Stimulated activated CD4-positive, alpha-beta T cell treated with anti-CD3 and anti-CD28 coated beads, Interleukin-4, amount 100 ng/mL, for 4 hours (primary cell): ENCODE measurements at places on chromosomes 16 and 17.

DNA sequence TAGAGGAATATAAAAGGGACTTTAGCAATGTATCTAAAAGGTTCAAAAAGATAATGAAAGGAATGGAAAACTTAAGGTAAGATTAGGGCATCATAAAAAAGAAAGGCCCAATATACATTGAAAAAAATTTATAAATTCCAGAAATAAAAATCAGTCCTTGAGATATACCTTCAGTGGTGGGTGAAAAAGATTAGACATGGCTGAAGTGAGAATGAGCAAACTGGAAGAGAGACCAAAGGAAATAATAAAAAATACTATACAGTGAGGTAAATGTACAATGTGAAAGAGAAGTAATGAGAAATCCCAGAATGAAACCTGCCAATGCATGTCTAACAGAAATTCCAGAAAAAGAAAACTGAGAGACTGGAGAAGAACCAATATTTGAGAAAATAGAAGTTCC lies 42.9 kb upstream of the PMFBP1 start:
- DNase-seq = no peak

GRCh38 chr17:55576237-55576995 lies 65.2 kb upstream of the SMIM36 start:
- DNase-seq = no peak

- DNase-seq = no peak
Observed at GRCh38 chr17:50303051-50303450, 28.8 kb downstream of the TMEM92 start.

GRCh38 chr16:29028457-29029167 lies 43.8 kb downstream of the LAT start:
- DNase-seq = no peak

GRCh38 chr17:6278376-6278775 lies 156.5 kb downstream of the AIPL1 start:
- DNase-seq = no peak

- no peak for DNase-seq
Observed at GRCh38 chr16:14452066-14452465, 178.0 kb downstream of the PARN start.

GRCh38 chr17:17181666-17182597 lies 24.2 kb downstream of the PLD6 start:
- DNase-seq = no peak

- no peak for DNase-seq
Observed at GRCh38 chr17:68820825-68821481, 134.2 kb downstream of the ABCA8 start.

- no peak for DNase-seq
Observed at GRCh38 chr16:72922714-72923113, 125.2 kb downstream of the ZFHX3 start.

DNA sequence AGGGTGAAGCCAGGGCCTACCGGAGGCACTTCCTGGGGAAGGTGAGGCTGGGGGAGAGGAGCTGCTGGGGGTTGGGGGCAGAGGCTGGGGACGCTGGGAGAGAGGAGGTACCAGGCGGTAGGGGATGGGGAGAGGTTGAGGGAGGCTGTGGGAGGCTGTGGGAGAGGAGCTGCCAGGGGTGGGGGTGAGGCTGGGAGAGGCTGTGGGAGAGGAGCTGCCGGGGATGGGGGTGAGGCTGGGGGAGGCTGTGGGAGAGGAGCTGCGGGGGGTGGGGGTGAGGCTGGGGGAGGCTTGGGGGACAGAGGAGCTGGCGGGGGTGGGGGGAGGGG lies 99.4 kb downstream of the OR1D5 start:
- DNase-seq = no peak

- DNase-seq = no peak
Observed at GRCh38 chr17:45703806-45704205, 80.3 kb upstream of the CRHR1 start.

GRCh38 chr16:69399361-69399760 lies 13.6 kb upstream of the TERF2 start:
- no peak for DNase-seq

GRCh38 chr16:70493802-70494201 lies 29.6 kb downstream of the COG4 start:
- no peak for DNase-seq

GRCh38 chr16:25257470-25257955 lies at the start of gene ZKSCAN2:
ZKSCAN2 (minus strand) TSS chr16:25257845; CDS start chr16:25257127, 718 bp downstream.
- DNase-seq = peak; percentile 77

- DNase-seq = no peak
Observed at GRCh38 chr17:2044263-2044894, 2.6 kb downstream of the OVCA2 start.

- no peak for DNase-seq
Observed at GRCh38 chr17:49498029-49498615, 3.0 kb downstream of the NGFR start.

DNA sequence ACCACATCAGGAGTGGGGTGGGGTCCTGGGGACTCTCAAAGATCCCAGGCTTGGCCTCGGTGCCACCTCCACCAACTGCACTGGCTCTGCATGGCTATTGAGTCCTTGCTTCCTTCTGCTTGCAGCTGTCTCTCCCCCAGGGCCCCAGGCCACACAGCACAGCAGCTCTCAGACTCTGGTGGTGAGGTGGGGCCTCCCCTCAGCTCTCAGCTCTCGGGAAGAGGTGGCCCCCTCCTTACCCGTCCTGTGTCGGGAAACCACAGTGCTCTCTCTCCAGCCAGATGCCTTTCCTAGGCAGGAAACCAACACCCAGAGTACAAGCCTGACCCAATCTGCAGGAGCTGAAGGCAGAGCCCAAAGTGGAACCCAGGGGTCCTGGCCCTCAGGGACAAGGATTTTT lies 18.5 kb downstream of the SRCIN1 start:
- no peak for DNase-seq

DNA sequence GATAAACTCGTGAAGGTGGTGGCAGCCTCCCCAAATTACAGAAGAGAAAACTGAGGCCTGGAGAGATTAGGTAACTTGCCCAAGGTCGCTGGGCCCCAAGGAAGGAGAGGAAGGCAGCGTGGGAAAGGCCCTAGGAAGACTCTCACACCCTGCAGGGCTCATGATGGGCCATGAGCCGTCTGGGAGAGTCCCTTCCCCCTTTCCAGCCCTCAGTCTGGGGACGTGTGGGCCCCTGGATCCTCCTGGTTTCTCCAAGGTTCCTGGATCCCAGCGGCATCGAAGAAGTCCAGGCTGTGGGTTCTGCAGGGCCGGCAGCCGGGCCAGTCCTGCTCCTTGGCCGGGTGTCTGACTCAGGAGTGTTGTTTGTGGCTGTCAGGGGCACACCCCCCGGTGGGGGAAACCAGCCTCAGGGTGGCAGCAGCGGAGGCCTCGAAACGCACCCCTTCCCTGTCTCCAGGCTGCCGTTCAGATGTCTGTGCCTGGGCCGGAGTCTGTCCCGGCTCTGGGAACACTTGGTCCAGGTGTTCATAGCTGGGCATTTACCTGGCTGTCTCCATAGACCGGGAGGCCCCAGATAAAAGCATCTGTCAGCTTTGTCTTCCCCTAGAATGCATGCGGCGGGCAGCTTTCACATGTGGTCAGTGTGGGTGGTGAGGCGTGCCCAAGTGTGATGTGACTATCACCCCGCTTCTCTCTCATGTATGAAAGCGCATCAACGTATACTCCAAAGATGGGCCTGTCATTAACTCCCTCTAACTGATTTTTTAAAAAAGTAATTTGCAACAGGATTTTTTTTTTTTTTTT lies 3.7 kb upstream of the RAP1GAP2 start:
- DNase-seq = peak; percentile 27

DNA sequence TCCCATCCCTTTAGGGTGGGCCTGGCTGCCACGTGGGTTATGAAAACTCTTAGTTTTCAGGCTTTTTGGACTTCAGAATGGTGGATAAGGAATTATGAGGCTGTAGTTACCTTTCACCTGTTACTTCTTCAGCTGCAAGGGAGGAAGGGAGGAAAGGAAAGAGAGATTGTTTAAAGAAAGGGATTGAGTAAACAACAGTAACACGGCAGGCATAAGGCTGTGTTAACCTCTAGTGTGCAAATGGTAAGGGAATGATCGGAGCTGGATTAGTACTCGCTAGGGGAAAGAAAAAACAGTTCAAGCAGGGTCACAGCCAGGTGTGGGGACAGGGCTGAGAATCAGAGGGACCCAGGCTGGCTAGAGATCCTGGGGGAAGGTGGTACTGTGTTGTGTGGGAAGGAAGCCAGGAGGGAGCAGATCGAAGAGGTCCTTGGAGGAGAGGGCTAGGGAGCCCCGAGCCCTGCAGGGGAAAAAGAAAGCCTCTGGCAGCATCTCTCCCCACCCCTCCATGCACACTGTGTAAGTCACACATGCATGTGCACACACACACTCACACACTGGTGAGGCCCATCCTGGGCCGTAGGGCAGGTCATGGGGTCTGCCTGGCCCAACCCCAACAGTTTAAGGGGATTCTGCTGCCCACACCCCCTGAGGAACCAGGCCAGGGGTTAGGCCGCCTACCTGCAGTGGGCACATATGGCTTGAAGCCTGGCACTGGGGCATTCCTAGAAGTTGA lies 49.7 kb downstream of the SNX20 start:
- no peak for DNase-seq

- no peak for DNase-seq
Observed at GRCh38 chr17:44786551-44787081, 27.8 kb downstream of the ADAM11 start.

GRCh38 chr17:7858522-7858810 lies 663 bp downstream of the CYB5D1 start:
- peak; percentile 38 for DNase-seq

- no peak for DNase-seq
Observed at GRCh38 chr16:67260426-67261063, 11.8 kb downstream of the SLC9A5 start.

DNA sequence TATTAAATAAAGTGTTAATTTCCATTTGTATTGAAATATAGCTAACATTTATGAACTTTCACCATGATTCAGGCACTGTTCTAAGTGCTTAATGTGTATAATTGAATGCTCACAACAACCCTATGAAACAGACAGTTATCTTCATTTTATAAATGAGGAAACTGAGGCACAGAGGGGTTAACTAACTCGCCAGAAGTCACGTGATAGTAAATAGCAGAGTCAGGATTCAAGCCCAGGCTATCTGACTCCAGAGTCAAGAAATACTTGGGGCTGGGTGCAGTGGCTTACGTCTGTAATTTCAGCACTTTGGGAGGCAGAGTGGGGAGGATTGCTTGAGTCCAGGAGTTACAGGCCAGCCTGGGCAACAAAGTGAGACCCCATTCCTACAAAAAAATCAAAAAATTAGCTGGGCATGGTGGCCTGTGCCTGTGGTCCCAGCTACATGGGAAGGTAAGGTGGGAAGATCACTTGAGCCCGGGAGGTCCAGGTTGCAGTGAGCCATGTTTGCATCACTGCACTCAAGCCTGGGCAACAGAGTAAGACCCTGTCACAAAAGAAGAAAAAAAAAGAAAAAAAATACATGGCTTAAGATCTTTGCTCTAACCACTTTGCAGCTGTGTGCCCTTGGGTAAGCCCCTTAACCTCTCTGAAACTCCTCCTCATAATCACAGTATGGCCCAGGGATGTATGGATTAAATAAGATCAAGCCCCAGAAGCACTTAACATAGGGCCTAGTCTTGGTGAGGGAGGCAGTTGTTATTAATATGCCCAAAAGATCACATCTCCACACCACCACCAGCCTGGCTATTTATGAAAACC lies 29.0 kb downstream of the WSB1 start:
- no peak for DNase-seq

DNA sequence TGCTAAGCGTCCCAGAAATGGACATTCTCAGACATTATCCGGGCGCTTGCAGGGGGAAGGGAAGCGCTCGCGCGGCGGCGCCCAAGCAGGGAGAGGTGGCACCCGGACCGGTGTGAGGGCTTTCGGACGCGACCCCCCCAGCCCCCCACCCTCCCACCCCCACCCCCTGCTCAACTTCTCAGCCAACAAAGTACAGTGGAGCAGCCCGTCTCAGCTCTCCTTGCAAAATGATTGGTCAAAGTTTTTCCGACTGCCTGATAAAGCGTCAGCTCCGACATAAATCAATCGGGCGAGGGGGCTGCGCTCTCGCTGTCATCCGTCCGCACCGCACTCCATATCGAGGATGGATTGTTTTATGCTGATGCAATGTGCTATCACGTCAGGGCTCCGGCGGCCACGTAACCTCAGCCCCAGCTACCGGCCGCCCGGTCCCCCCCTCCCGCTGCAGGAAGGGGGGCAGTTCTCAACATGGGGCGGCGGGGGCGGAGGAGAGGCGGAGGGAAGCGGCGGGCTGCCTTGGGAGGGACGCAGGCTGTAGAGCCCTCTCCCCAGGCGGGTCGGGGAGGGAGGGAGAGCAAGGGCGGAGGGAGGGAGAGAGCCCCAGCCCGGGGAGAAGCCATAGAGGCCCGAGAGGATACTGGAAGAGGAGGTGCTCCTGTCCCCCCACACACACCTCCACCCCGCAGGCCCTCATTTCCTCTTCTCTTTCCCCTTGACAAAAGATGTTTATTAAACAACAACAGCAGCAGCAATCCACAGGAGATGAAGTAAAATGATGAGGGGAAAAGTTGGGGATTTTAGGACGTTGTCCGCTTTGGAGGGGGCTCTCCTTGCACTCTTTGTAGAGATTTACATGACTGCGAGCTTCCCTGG lies at the start of gene HOXB9:
Gene HOXB9, minus strand, starts transcription at position 114 of the 873 bp plus-strand sequence. Its CDS starts 89 bp downstream, at position 25.
- peak; percentile 70 for DNase-seq

DNA sequence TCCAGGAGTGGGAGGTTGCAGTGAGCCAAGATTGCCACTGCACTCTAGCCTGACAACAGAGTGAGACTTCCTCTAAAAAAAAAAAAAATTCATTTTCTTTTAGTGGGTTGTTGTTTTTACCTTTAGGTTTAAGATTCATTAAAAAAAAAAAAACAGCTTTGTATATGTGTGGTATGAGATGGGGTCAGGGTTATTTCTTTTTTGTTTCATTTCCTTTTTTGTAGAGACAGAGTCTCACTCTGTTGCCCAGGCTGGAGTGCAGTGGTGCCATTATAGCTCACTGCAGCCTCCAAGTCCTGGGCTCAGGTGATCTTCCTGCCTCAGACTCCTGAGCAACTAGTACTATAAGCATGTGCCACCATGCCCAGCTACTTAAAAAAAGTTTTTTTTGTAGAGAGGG lies 47.0 kb downstream of the BCAS3 start:
- no peak for DNase-seq

DNA sequence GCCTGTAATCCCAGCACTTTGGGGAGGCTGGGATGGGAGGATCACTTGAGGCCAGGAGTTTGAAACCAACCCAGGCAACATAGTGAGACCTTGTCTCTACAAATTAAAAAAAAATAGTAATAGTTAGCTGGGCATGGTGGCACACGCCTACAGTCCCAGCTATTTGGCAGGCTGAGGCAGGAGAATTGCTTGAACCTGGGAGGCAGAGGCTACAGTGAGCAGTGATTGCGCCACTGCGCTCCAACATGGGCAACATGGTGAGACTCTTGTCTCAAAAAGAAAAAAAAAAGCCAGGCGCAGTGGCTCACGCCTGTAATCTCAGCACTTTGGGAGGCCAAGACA lies 56.9 kb upstream of the MRTFB start:
- no peak for DNase-seq
